NCI-H1105 (cell line): ENCODE measurements at places on chromosomes 3 and 15.

DNA sequence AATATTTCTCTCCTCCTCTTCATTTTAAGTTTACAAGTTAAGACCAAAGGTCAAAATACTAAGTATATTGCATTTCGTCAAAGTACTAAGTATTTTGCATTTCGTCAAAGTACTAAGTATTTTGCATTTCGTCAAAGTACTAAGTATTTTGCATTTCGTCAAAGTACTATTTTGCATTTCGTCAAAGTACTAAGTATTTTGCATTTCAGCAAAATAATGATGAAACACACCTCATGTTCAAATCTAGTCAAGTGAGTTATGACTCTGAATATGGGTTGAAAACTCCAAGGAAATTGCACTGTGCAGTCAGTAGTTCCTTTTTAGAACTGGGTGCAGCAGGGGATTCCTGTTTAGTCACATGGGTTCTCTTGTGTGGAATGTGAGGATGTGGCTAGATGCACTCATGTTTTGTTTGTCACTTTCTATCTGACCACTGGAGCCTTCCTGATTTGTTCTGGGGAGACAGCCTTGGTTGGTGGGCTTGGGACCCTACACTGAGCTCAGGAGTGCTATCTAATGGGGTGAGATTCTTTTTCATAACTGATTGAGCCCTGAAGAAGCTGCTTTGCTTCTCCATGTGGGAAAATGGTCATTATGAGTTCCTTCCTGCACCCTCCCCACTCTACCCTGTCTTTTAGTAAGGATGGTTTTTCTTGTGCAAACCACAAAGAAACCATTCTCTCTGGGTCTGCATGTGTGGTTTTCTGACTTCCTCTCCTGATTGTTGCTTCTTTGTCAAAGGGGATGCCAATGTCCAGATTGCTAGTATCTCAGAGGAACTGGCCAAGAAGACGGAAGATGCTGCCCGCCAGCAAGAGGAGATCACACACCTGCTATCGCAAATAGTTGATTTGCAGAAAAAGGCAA lies 73.4 kb downstream of the CCK start:
- no peak for DNase-seq

GRCh38 chr3:143070977-143071551 lies 48.5 kb upstream of the CHST2 start:
- DNase-seq = no peak

DNA sequence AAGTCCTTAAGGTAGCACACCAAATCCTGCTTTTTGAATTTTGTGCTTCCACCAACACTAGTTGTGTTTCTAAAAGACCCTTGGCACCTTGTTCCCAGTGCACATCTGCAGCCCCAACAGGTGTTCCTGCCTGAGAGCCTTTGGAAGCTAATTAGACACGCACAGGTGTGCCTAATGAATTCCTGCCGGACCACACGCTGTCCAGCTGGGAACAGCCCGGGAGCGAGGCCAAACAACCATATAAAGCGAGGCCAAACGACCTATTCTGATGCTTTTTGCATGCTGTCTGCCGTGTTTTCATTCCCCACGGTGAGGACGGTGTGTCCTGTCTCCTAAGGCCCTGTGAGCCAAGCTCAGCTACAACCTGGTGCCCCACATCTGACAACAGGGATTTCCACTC lies 99.5 kb downstream of the ATG7 start:
- peak; percentile 50 for DNase-seq

DNA sequence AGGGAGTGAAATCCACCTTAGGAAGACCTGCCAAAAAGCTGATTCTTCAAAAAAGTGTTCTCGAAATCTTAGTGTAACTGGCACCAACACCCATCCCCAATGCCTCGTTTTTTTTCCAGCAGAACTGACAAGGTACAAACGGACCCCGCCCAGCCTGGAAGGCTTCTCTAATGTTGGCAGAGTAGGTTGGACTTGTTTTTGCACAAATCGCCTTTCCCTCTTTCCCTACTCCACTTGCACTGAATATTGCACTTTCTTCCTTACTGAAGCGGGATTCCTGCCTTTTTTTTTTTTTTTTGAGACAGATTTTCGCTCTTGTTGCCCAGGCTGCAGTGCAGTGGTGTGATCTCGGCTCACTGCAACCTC lies 544 bp upstream of the TIMMDC1 start:
- DNase-seq = no peak

GRCh38 chr3:31227131-31227562 lies 305.6 kb upstream of the STT3B start:
- no peak for DNase-seq

DNA sequence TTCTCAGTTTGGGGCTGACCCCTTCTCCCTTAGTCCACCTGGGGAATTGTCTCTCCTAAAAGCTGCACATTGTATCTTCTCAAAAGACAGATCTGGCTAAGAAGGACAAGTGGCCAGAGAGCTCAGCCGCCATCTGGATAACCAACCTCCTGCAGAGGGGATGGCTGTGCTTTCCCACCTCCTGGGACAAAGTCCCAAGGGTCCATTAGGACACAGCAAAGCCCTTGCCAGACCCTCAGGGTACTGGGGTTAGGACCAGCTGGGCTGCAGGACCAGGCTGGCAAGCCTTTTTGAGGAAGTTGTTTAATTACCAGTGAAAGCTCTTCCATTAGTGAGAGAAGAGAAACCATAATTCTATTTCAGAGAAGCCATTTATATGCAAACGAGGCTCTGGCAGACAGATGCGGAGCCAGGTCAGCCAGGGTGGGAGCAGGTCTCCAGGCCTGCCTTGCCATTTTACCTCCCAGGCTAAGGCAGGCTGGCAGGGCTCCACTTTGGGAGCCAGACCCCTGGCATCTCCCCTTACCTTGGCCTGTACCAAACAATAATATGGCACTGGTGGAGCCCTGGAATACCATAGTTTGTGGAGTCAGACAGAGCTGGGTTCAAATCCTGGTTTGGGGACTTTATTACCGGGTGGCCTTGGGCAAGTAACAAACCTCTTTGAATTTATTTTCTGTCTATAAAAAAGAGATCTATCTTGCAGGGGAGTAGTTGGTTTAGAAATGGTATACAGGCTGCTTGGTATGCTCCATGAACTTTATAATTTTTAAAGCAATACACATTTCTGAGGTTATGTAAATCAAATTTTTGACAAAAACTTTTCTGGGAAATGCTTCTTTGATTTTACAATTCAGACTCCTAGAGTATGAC lies 17.9 kb downstream of the SHF start:
- no peak for DNase-seq

DNA sequence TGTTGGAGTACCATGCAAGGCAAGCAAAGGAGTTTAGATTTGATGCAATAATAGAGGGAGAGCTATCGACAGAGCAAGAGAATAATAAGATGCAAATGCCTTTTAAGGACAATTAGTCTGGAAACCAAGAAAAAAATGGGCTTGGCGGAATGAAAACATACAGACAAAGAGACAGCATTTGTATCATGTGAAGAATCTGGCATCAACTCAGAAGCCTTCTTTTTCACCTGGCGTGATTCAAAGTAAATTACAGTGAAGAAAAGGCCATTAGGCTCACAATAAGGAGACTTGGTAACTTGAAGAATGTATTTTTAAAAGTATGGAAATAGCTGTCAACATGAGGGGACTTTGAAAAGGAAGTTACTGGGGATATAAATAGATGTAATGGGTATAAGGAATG lies 521.2 kb upstream of the GOLIM4 start:
- no peak for DNase-seq

GRCh38 chr3:16511681-16512434 lies 1.6 kb downstream of the RFTN1 start:
- no peak for DNase-seq

GRCh38 chr3:192417559-192418055 lies 309.7 kb downstream of the FGF12 start:
- no peak for DNase-seq

- no peak for DNase-seq
Measured at GRCh38 chr3:94875149-94875548, 812.3 kb downstream of the NSUN3 start.

GRCh38 chr3:1235526-1236120 lies 142.8 kb downstream of the CNTN6 start:
- no peak for DNase-seq
